ENCODE measurements at places on chromosomes 7 and 10.

DNA sequence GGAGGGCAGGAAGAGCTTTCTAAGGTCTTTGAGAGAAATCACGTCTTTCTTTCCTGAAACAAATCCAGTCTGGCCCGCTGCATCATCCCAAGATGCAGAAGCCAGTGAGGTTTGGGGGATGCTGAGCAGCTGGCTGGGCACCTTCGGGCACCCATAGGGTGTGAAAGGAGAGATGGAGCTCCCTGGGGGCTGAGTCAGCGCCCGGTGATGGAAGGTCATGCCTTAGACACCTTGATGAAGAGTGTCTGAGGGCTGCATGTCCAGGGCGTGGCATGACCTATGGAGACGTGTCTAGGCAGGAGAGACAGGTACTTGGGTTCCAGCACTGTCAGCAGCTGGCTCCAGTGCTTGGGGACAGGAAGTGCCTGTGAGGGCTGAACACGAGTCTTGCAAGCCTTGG, 88.3 kb downstream of the GOLGA7B start:
- DNase-seq = no peak

GRCh38 chr10:131931981-131932380, 31.2 kb downstream of the PPP2R2D start:
- no peak for DNase-seq

GRCh38 chr7:54940748-54941147, 78.1 kb upstream of the EGFR start:
- DNase-seq = no peak

GRCh38 chr10:48273741-48274140, 755 bp downstream of the FRMPD2 start:
- no peak for DNase-seq
